ENCODE measurements at places on chromosomes 16 and 17.

GRCh38 chr17:45221081-45222013 is at the start of gene FMNL1:
Gene FMNL1, plus strand, starts transcription at chr17:45221885. Its CDS starts 240 bp downstream, at chr17:45222125.
- no peak for DNase-seq

DNA sequence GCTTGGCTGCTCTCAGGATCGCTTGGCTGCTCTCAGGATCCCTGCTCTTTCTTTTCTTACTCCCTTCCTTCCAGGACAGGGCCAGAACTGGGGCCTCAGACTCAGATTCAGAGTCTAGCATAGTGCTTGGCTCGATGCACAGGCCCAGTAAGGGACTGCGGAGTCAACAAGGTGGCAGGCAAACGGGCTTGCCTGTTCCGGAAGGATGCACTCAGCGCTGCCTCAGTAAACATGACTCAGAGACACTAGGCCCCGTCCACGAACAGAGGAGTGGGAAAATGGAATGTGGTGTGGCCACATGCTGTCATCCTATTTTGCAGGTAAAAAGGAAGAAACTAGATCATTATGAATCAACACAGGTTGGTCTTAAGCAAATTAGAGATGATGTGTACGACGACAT is 9.8 kb downstream of the SPHK1 start:
- no peak for DNase-seq

GRCh38 chr17:75517297-75517865 is 1.1 kb downstream of the TSEN54 start:
- DNase-seq, result no peak

GRCh38 chr16:79764415-79765110 is 164.0 kb upstream of the MAF start:
- DNase-seq, result no peak

GRCh38 chr16:56245197-56245596 is 53.9 kb downstream of the GNAO1 start:
- peak; percentile 64 for DNase-seq

- DNase-seq, result no peak
Observed at GRCh38 chr17:50758524-50758923, 8.8 kb downstream of the ANKRD40CL start.

DNA sequence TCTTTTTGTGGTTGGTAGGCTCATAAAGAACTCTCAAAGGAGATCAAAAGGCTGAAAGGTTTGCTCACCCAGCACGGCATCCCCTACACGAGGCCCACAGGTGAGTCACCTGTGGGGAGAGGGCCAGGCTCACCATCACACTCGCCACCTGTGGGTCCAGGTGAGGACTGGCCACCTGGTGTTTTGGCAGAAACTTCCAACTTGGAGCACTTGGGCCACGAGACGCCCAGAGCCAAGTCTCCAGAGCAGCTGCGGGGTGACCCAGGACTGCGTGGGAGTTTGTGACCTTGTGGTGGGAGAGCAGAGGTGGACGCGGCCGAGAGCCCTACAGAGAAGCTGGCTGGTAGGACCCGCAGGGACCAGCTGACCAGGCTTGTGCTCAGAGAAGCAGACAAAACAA is 11.1 kb downstream of the GNPTG start:
- no peak for DNase-seq

DNA sequence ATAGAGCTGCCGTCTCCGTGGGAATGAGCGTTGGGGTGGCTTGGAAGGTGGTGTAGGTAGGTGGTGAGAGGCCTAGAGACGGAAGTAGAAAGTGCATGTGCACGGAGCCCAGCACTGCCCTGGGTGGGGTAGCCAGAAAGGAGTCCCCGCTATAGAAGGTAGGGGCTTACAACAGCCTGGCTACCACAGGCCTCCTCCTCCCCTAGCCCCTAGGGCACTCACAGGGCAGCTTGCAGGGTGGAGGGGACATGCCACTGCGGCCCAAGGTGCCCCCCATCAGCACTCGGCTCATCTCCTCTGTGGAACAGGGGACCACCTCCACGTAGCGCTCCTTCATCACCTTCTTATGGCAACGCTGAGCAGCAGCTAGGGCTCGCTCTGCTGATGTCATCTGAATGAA is 5.0 kb downstream of the ESRP2 start:
- no peak for DNase-seq

GRCh38 chr16:27365142-27366089 is 36.6 kb upstream of the IL21R start:
- peak; percentile 76 for DNase-seq

GRCh38 chr17:38465391-38466345 is 37.4 kb downstream of the ARHGAP23 start:
- peak; percentile 90 for DNase-seq

GRCh38 chr17:47076171-47076570 is 97.1 kb upstream of the RPRML start:
- peak; percentile 15 for DNase-seq

GRCh38 chr17:72838068-72838467 is 254.4 kb downstream of the SLC39A11 start:
- DNase-seq, result no peak

GRCh38 chr16:72769876-72770275 is 278.1 kb downstream of the ZFHX3 start:
- DNase-seq, result peak; percentile 29

DNA sequence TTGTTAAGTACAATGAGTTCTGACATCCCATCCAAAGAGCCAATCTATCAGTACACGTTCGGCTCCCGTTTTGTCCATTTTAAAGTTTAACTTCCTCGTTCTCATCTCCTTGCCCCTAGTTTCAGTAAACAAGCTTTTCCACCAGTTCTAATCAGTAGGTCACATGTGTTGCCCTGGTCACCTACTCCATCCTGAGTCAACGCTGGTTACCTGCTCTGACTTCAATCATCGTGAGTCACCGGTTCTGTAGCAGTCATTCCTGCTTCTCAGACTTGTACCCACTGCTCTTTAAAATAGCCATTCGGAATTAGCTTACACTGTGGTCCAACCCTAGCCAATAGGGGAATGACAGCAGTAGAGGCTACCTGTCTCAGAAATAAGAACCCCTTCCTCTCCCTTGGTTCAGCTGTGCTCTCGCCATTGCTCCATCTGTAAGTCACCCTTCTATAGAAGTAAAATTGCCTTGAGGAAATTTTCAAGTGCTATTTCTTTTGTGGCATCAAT is 191.0 kb downstream of the CPPED1 start:
- DNase-seq, result no peak

DNA sequence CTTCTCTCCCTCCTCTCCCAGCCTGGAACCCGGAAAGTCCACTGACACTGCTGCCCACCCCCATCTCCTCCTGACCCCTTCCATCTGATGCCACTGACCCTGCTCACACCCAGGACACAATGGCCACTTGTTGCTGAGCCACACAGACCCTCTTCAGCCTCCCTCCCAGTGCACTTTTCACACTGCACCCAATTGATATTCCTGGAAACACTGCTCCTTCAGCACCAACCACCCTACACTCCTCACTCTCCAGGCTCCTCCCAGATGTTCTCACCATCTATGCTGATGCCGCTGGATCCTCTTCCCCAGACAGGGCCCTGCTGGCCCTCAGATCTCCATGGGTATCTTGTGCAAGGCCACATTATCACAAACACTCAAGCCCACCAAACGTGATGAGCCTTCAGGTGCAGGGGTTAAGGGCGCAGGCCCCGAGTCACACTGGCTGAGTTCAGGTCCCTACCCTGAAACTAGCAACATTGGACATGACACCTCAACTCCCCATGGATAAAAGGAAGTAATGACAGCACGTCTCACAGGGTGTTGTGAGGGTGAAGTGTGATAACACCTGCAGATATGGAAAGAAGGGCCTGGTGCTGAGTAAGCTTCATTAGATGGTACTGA is 238.1 kb downstream of the ZNF423 start:
- DNase-seq, result no peak

DNA sequence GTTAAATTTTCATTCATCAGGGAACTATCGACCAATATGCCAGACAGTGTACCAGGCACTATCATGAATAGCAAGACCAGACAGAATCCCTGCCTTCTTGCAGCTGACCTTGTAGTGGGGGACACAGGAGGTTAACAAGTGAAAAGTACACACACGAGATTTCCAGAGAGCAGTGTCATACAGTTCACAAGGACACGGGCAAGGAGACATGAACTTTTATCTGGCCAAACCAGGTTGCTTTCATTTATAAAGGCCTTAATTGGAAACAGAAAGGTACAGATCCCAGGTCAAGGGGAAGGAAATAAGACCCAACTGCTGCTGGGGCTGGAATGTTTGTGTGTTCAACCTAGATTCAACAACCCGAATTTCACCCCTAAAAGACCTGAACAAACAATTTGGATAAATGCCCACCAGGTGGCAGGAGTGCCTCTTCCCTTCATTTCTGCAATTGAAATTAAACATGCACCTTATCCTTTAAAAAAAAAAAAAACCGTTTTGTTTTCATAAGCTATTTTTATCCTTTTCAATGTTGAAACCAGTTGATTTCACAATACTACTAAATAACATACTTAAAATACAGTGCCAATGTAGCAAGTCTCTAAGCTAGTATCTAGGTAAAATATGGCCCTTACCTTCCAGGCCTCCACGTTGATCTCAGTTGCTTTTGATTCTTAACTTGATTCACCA is 65.9 kb downstream of the EMP2 start:
- DNase-seq, result peak; percentile 57

GRCh38 chr16:86975445-86975844 is 341.7 kb downstream of the C16orf95 start:
- peak; percentile 97 for DNase-seq

DNA sequence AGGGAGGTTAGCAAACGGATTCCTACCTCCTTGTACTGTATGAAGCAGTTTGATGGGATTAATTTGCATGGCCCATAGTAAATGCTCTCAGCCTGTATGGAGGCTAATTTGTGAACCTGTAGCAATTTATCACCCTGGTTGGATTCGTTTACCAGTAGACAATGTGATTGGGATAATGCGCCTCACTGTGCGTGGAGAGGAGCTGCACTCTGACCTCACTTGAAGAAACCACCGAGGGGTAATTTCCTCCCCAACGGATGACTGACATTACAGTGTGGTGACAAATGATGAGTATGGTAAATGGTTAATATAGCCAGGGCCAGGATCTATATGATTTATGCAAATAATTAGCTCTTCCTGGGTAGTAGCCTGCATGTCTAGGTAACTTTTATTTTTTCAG is 479.1 kb upstream of the RBFOX1 start:
- DNase-seq, result no peak

- no peak for DNase-seq
Observed at GRCh38 chr17:28053725-28054124, 11.2 kb downstream of the NLK start.

DNA sequence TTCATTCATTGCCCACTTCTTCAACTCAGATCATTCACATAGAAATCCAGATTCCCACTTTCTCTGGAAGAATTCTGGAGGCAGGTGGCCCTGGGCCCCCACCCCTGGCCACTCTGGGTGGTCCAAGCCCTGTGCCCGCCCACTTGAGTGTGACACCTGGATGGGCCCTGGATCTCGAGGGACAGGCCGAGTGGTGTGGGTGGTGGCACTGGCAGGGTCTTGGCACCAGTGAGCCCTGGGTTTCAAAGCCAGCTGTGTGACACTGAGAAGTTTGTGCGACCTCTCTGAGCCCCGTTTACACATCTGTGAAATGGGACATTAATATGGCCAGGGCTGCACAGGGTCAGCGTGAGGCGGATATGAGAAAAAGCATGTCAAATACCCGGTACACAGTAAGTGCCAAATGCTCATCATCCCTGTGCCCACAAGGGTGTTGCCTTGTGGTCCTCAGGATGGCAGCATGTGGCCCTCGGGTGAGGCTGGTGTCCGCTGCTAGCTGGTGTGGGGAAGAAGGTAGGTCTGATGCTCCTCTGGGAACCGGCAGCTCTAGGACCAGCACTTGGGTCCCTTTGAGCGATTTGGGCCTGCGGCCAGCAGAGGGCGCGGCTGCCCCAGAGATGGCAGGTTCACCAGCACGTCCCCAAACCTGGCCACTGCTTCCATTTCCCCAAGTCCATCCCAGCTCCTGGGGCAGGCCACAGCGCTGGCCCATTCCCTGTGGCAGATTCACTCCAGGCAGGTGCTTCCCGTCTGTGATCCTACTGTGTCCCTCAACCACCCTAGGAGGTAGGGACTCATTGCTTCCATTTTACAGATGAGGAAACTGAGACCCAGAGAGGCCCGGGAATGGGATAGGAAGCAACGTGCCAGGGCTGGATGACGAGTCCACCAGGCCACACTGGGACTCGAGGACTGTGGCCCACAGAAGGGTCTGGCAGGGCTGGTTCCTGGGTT is 3.6 kb downstream of the OSGIN1 start:
- peak; percentile 71 for DNase-seq

GRCh38 chr16:23520500-23520899 is 10.2 kb upstream of the GGA2 start:
- no peak for DNase-seq

DNA sequence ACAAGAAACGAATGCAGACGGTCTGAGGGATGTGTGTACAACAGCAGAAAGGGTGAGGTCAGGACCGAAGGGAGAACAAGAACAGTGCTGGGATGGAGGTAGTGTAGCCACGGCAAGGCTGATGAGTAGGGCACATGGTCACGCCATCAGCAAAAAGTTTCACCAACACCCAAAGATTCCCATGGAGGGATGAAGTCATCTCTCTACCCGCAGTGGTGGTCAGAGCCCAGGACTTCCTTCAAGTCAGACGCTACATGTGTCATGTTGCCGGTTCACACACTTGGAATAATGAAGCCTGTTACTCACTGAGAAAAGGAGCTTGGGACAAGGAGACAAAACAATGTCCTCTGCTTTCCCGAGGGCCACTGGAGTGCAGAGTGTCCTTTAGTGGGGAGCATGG is 79.7 kb downstream of the SALL1 start:
- no peak for DNase-seq

GRCh38 chr16:49021136-49021535 is 260.5 kb downstream of the CBLN1 start:
- DNase-seq, result no peak

GRCh38 chr16:86371083-86371803 is 139.1 kb upstream of the FOXF1 start:
- no peak for DNase-seq

- peak; percentile 81 for DNase-seq
Observed at GRCh38 chr16:67406111-67406971, 9.9 kb downstream of the ZDHHC1 start.

GRCh38 chr17:17098551-17099179 is 56.4 kb downstream of the MPRIP start:
- DNase-seq, result peak; percentile 72

- no peak for DNase-seq
Observed at GRCh38 chr17:31535581-31535981, 144.1 kb downstream of the RAB11FIP4 start.

- no peak for DNase-seq
Observed at GRCh38 chr16:55901566-55902217, 26.5 kb upstream of the CES5A start.

- DNase-seq, result no peak
Observed at GRCh38 chr16:12611006-12611477, 192.6 kb downstream of the CPPED1 start.
